ENCODE measurements at places on chromosomes 4 and X. TPM values are rescaled to one million over a fixed set of nuclear protein-coding genes. Genes with fewer than 3 reads are reported as not detected.

DNA sequence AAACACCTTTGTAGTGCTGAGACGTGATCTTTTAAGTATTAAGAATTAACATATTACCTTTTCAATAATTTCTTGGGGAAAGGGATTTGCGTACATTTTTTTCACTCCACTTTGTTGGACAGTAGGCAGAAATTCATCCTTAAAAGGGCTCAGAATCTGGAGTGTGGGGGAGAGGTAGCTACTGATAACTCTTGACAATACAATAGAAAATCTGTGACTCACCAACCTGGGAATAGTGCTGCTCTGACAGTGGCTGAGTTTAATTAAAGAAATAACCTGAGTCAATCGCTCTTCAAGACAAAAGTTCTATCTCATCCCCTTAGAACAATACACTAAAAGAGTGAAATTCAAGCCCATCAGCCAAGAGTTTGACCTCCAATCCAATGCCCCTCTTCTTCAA lies 60.2 kb downstream of the SLC9A7 start:
- H3K4me1 ChIP-seq = no peaks in the 10 kb centered on the region
- no peaks in the 10 kb centered on the region for H3K36me3 ChIP-seq
- H3K27ac ChIP-seq = no peak overlapping the region
- DNase-seq = no peak

DNA sequence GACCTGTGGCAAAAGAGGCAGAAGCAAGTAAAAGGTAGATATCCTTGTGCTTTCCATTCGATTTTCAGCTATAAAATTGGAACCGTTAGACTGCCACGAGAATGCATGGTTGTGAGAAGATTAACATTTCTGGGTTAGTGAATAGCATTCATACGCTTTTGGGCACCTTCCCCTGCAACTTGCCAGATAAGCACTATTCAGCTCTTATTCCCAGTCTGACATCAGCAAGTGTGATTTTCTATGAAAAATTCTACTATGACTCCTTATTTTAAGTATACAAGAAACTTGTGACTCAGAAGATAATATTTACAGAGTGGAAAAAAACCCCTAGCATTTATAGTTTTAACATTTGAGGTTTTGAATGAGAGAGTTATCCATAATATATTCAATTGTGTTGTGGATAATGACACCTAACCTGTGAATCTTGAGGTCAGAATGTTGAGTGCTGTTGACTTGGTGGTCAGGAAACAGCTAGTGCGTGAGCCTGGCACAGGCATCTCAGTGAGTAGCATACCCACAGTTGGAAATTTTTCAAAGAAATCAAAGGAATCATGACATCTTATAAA lies 3.9 kb downstream of the FGB start:
- H3K27me3 ChIP-seq = no peaks in the 10 kb centered on the region
- DNase-seq = no peak
- H3K4me1 ChIP-seq = no peaks in the 10 kb centered on the region
- no peak overlapping the region for H3K27ac ChIP-seq

DNA sequence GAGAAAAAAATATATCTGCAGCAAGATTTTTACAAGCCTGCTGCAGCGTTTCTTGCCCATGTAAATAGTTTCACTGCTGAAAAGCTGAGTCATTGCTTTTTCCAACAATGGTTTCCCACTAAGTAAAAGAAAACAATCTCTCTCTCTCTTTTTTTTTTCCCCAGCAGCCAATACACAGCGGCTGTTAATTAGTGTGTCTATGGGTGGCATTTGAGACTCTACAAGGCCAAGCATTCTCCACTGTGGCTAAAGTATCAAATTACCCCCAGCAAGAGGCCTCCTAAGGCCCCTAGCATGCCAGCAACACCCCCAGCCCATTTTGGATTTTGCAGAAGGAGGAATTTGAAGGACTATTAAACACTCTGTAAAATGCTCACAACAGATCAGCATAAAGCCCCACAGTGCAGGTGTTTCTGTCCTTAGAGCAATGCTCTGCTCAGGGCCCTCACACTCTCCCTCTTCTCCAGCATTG lies 837.4 kb downstream of the TRIML1 start:
- no peak overlapping the region for H3K27ac ChIP-seq
- DNase-seq = no peak
- H3K36me3 ChIP-seq = no peaks in the 10 kb centered on the region
- H3K4me3 ChIP-seq = no peak overlapping the region

The HERC5 gene
- 27.6 TPM for total RNA-seq

The FGFBP1 gene
- 1.2 TPM for total RNA-seq

- no peak overlapping the region for H3K4me3 ChIP-seq
- no peak overlapping the region for H3K27ac ChIP-seq
- H3K36me3 ChIP-seq = peaks cover 4% of the 10 kb centered on the region
- H3K27me3 ChIP-seq = no peaks in the 10 kb centered on the region
- H3K4me1 ChIP-seq = no peaks in the 10 kb centered on the region
Observed at GRCh38 chrX:136694431-136695087, 46.6 kb downstream of the CD40LG start.
